ENCODE measurements at places on chromosomes 7 and 10.

- no peak for DNase-seq
These were observed 10.8 kb downstream of the CHST15 start for GRCh38 chr10:124082555-124082954.

- DNase-seq, result no peak
These were observed 31.2 kb upstream of the BMPER start for GRCh38 chr7:33873981-33874750.

- no peak for DNase-seq
These were observed 52.1 kb downstream of the ADD3 start for GRCh38 chr10:110059925-110060324.

GRCh38 chr10:69803809-69804208 lies 2.1 kb downstream of the COL13A1 start:
- DNase-seq, result no peak

DNA sequence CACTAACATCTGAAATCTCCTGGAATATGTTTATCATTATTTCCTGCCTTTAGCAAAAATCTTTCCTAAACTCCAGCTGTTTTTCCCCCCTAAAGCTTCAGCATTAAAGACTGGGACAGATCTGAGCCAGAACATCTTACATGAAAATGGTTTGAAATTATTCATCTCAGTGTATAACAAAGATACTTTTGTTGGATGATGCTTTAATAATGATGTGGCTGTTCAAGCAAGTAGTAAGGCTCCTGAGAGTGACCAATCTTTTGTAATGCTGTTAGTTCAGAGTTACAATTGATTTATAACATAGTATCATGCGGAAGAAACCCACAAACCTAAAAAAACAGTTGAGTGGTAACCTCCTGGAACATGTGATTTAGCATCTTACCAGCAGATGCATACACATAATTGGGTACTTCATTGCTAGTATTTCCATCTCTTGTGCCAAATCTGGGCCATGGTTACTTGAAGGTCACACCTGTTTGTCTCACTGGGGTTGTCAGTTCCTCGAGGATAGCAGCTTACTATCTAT lies 1.5 kb downstream of the BZW2 start:
- DNase-seq, result no peak

DNA sequence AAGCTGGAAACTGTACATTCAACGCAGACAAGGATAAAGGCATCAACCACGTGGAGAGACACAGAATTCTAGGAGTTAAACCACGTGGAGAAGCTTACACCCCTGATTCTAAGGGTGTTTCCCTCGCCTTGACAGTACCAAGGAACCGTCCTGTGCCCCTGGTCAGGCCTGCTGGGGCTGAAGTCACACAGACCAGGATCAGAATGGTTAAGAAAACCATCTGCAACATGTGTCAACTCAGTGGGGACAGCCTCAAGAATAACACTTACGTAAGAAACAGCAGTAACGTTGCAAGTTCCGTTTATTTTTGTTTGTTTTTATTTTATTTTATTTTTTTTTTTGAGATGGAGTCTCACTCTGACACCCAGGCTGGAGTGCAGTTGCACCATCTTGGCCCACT lies 55.6 kb downstream of the CHST15 start:
- DNase-seq, result no peak

GRCh38 chr10:1631282-1631681 lies 106.0 kb downstream of the ADARB2 start:
- no peak for DNase-seq

DNA sequence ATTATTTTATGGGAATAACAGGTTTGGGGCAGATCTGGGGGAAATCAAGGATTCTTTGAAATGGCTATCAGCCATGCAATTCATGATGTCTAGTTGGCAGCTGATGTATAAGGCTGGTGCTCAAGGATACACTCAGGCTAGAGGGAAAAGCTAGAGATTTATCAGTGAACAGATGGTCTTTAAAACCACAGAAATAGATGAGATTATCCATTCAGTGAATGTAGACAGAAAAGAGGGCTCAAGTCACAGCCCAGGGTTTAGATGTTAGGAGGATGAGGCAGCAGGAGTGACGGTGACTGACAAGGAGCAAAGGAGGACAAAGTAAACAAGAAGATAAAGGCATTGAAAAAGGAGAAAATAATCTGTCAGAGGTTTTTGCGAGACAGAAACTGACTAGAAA lies 238.7 kb downstream of the CDK14 start:
- no peak for DNase-seq

DNA sequence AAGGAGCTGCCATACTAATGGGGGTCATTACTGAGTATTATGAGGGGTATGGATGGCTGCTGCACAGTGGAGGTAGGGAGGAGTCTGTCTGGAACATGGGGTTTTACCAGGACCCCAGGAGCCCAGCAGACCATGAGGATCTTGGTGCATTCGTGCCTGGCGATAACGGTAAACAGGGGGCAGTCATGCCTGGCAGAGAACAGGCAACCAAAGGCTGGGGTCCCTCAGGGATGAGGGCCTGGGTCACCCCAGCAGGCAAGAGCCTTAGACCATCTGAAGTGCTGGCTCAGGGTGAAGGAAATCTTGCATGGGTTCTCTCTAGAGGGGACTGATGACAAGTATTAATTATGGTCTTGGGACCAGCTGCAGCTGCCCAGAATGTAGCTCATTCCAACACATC lies 46.1 kb downstream of the MYL10 start:
- DNase-seq, result no peak

GRCh38 chr7:102991540-102992214 lies 78.9 kb downstream of the LRRC17 start:
- no peak for DNase-seq

DNA sequence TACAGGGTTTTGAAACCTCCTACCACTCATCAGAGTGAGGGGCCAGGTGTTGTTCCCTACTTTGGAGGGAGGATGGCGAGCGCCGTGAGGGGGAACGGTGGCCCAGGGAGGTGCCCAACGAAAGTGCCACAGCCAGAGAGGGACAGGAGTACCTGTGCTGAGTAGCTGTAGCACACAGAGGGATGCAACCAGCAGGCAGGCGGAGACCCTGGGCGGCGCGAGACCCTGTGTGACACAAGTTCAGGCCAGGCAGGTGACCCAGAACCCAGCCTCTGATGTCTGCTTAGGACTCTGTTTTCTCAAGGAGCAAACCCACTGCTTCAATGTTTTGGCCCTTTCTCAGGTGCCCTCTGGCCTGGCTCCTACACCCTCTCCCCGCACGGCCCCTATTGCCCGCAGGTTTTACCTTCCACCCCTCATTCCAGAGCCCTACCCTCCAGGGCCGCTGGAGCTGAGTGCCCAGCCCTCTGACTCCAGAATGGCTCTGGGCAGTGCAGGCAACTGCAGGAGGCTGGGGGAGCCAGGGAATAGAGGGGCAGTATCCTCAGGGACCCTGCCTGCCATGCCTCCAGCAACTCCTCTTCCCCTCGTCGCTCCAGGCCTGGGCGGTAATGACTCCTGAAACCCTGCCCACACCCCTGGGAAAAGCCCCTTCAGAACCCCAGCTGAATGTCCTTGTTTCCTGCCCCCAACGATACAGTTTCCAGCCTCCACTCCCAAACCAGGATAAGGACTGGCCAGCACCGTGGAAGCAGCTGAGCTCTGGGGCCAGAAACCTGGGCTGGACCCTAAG lies 164.1 kb upstream of the RHEB start:
- no peak for DNase-seq

GRCh38 chr7:55425141-55425752 lies 60.1 kb downstream of the LANCL2 start:
- no peak for DNase-seq

- no peak for DNase-seq
These were observed 68.2 kb upstream of the INPP5A start for GRCh38 chr10:132469197-132469884.

DNA sequence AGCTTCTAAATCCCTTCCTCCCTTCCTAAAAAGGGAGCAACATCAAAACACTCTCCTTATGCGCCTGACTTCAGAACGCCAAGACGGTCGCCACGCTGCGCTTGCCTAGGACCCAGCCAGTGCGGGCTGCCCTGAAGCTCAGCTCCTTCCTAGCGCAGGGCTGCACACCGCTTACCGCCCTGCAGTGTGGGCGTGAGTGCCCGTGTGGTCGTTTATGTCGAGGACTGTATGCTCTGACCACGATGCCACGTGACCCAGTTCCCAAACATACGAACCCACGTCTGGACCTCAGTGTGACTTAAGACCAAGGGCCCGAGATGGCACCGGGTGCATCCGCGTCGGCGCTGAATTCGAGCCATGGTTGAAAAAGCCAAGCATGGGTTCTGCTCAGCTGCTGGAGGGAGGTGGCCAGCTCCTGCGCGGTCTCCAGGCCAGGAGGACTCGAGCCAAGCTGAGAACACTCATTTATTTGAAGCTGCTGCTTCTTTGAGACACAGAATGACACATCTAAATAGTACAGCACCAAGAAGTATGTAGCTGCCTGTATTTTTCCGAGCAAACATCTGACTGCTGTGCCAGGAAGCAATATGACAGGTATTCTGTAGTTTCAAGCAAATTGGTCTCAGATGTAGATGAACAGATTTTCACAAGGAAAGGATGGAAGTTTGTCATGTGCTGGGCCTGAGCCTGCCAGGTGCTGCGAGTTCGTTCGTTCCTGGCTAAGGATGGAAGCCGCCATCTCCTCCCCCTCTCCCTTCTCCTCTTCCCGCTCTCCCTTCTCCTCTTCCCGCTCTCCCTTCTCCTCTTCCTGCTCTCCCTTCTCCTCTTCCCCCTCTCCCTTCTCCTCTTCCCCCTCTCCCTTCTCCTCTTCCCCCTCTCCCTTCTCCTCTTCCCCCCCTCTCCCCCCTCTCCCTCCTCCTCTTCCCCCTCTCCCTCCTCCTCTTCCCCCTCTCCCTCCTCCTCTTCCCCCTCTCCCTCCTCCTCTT lies 184.7 kb downstream of the EBF3 start:
- DNase-seq, result no peak

DNA sequence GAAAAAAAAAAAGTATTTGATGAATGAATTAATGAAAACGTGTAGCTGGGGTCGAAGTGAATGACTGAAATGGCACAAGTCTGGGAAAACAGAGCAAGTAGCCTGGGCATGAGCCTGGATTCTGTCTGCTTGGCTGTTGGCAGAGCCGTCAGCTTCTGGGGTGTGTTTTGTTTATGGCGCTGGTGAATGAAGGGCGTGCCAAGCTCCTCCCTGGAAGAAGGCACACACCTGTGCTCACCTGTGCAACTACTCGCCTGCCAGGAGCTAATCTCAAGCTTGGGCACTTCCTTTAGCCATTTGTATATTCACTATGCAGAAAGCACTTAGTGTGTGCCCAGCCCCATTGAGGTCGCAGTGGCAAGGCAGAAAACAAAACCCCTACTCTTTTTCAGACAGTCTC lies 74.1 kb downstream of the GTF2IRD1 start:
- DNase-seq, result no peak
